Thoracic aorta endothelial cell (primary cell): ENCODE measurements at places on chromosomes 1 and 21. TPM values are rescaled to one million over a fixed set of nuclear protein-coding genes. Genes with fewer than 3 reads are reported as not detected.

Gene PM20D1
- not detected in 2 replicates for total RNA-seq

Gene FAM229A
- 1.1 and 1.5 TPM in 2 replicates for total RNA-seq

Gene CAP1
- 505 and 515 TPM in 2 replicates for total RNA-seq

Gene AMY1A
- not detected in 2 replicates for total RNA-seq

Gene UBE2Q1
- 42.9 and 47.1 TPM in 2 replicates for total RNA-seq

Gene CELA2B
- not detected in 2 replicates for total RNA-seq

Gene GPR37L1
- total RNA-seq: not detected in 2 replicates

Gene LRRC39
- 0.43 and 0.53 TPM in 2 replicates for total RNA-seq

Gene FCRL4
- not detected in 2 replicates for total RNA-seq

Gene KIRREL1
- 39.6 and 47.8 TPM in 2 replicates for total RNA-seq

Gene SLC9C2
- not detected in 2 replicates for total RNA-seq

Gene LAPTM5
- total RNA-seq: 36.0 and 36.3 TPM in 2 replicates

Gene MX2
- total RNA-seq: 0.13 and 0.50 TPM in 2 replicates
